ENCODE measurements at places on chromosomes 2 and 18.

- no peak for DNase-seq
Observed at GRCh38 chr18:37270038-37270665, 295.4 kb downstream of the CELF4 start.

- DNase-seq = no peak
Observed at GRCh38 chr2:10514743-10515142, 66.6 kb upstream of the ODC1 start.

GRCh38 chr2:235142601-235143000 lies 190.8 kb downstream of the SH3BP4 start:
- DNase-seq = no peak

DNA sequence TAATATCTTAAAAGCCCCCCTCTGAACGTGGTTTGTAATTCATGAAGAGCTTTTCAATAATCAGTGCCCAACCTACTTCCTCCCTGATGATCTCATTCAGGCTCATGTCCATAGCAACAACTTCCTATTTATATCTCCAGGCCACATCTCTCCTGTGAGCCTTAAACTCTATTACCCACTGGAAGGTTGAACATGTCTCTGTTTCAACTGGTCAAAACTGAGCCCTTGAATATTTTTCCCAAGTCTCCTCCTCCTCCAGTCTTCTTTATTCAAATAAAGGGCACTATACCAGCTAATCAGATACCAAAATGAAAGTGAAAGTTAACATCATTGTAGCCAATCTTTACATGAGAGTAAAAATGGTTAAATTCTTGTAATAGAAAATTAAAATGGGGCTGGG lies 63.7 kb upstream of the ITGA4 start:
- DNase-seq = no peak

DNA sequence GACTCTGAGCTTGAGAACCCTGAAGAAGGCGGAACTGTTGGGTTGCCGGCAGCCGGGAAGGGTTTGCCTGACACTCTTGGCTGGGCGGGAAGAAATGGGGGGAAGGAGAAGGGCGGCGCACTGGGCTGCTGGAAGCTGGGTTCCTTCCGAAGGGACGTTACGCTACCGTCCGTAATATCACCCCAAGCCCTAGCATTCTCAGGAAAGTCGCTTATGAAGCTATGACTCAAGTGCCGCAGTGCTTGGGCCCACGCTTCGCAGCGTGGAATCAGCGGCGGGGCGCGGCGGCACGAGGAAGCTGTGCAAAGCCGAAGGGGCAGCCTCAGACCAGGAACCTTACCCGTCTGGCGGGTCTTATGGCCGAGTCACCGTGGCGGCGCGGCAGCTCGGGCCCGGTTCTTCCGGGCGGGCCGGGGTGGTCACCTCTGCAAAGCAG lies 50.2 kb upstream of the SIGLEC15 start:
- peak; percentile 16 for DNase-seq

- no peak for DNase-seq
Observed at GRCh38 chr2:235749121-235749770, 255.4 kb downstream of the AGAP1 start.

DNA sequence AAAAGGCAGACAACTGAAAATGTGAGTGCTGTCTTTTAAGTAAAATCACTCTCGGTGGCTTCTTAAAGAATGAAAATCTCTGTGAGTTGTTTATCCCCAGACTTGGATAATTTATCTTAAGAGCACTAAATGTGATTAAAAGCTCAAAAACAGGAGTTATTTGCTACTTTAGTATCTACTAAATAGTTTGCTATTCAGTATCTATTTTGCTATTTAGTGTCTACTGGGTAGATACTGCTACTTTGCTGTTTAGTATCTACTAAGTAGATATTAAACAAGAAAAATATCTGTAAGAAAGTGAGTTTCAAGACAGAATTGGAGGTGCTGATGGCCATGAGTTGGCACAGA lies 1.4 kb upstream of the KCNG3 start:
- DNase-seq = no peak

DNA sequence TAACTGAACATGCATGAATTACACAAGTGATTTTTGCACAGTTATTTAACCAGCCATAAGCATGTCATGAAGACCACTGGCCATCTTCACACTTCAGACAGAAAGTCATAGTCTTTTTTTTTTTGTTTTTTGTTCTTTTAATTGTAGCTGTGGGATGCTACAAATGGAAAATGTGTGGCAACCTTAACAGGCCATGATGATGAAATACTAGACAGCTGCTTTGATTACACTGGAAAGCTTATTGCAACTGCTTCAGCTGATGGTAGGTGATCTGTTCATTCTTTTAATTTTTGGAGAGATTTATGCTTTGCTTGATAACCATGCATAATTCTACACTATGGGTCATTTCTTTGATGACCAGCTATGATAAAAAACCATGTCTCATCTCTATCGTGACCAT lies 35.6 kb downstream of the DAW1 start:
- DNase-seq = no peak

- DNase-seq = no peak
Observed at GRCh38 chr2:48009256-48009655, 103.0 kb upstream of the FBXO11 start.

GRCh38 chr2:169928463-169928864 lies 101.2 kb downstream of the UBR3 start:
- no peak for DNase-seq

GRCh38 chr2:234827096-234827860 lies 124.5 kb upstream of the SH3BP4 start:
- DNase-seq = no peak

DNA sequence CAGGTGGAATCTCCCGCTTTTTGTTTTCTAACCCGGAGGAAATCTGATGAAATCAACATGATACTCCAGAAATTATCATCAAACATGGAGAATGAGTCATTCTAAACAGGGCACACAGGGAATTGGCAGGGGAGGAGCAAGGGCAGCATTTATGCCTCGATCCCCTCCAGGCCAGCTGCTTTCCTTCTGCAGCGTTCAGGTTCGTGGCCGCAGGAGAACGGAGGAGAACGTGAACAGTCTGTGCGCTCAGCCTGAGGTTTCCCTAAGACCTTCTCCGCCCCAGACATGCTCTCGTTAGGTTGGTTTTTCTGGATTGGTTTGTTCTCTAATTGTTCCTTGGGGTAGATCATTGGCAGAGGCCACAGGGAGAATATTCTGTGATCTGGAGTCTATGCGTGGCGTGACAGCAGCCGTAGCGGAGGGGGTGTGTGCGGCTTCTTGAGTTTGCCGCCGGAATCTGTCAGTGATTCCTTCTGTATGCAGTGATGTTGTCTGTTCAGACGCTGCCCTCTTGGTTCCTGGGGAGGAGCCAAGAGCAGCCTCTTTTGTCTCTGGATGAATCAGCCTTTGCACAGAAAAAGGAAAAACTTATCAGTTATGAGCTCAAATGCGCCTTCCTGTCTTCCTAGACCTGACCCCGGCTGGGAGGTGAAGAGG lies 75.9 kb downstream of the SH3BP4 start:
- DNase-seq = no peak

DNA sequence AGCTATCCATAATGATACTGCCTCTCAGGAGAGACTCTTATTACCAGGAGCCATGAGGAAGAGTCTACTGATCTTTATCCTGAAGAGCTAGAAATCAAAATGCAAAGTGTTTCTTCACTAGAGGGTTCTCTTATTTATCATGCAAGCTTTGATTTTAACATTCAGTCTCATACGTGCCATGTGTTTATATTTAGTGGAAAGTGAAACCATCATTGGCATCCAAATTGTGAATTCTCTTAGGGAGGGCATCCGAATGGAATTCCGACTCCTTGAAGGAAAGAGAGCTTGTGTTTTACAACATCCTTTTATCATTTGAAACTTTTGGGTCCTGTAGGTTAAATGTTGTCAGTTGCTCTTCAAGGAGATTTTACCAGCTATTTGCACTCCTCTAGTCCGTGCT lies 170.4 kb upstream of the SESTD1 start:
- no peak for DNase-seq
